ENCODE measurements at places on chromosomes 6 and 20. TPM values are rescaled to one million over a fixed set of nuclear protein-coding genes. Genes with fewer than 3 reads are reported as not detected.

- DNase-seq: no peak
Observed at GRCh38 chr6:148388521-148388920, 45.9 kb downstream of the SASH1 start.

GRCh38 chr6:63609231-63609630 is 26.4 kb upstream of the PHF3 start:
- no peak for DNase-seq

- no peak for DNase-seq
Observed at GRCh38 chr20:17824676-17825251, 125.0 kb downstream of the BANF2 start.

- DNase-seq: no peak
Observed at GRCh38 chr20:20754714-20755113, 42.3 kb upstream of the RALGAPA2 start.

GRCh38 chr6:156337801-156338200 is 439.4 kb upstream of the ARID1B start:
- no peak for DNase-seq

The CGA gene
- total RNA-seq: not detected

The TMEM30A gene
- total RNA-seq: 166 TPM

All from occipital lobe (tissue), 3 donors.